EL (cell line): ENCODE measurements at places on chromosomes 3 and 15.

- no peak for DNase-seq
Measured at GRCh38 chr15:93493172-93493571, 404.2 kb upstream of the RGMA start.

DNA sequence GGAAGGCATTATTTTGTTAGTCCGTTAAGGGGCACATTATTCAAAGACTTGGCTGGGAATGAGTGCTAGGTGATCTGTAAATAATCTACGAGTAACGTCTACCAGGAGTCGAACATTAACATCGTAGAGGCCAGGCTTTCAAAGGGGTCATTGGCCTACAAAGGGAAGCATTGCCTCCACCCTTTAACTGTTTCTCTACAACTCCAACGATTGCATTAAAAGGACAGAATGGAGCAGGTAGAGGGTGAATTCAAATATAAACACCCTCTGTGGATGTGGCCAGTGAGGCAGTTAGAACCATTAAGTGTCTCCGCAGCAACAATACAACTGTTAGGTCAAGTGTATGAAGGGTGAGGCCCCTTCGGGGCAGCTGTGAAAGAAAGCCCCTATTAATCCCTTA is 126.0 kb upstream of the LMOD3 start:
- DNase-seq, result no peak

GRCh38 chr3:184145111-184145524 is 10.0 kb downstream of the EIF2B5 start:
- DNase-seq, result peak; percentile 48

- peak; percentile 7 for DNase-seq
Measured at GRCh38 chr15:66006986-66007385, 137.7 kb downstream of the RAB11A start.

GRCh38 chr3:99960941-99961340 is 143.3 kb downstream of the CMSS1 start:
- peak; percentile 67 for DNase-seq

DNA sequence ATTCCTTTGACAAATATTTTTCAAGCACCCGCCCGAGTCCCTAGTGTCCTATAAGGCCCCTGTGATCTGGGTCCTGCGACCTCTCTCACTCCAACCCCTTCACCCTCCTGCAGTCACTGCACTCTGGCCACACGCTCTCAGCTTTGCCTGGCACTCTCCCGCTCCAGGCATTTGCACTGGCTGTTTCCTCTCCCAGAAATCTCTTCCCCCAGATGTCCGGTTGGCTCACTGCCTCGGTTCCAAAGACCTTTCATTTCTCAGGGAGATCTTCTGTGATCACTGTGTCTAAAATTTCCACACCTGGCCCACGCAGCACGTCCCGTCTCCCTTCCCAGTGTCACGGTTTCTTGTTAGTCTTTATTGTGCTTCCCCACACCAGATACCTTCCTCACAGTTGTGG is 97.4 kb downstream of the WNT7A start:
- no peak for DNase-seq

DNA sequence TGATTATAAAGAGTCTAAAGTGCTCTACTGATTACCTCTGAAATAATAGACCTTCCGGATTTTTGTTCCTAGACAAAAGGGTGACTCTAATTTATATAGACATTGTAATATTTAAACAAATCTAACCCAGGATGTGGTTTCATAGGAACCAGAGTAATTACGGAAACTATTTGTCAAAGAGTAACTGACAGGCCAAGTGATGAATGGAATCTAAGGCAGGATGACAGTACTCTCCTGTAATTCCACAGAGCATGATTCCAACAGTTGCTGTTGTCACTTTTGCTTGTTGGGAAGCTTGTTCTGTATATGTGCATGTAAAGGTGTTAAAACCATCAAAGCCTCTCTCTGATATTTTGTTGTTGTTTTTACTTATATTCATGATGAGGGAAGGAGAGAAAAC is 1141.0 kb downstream of the IGSF11 start:
- peak; percentile 27 for DNase-seq

DNA sequence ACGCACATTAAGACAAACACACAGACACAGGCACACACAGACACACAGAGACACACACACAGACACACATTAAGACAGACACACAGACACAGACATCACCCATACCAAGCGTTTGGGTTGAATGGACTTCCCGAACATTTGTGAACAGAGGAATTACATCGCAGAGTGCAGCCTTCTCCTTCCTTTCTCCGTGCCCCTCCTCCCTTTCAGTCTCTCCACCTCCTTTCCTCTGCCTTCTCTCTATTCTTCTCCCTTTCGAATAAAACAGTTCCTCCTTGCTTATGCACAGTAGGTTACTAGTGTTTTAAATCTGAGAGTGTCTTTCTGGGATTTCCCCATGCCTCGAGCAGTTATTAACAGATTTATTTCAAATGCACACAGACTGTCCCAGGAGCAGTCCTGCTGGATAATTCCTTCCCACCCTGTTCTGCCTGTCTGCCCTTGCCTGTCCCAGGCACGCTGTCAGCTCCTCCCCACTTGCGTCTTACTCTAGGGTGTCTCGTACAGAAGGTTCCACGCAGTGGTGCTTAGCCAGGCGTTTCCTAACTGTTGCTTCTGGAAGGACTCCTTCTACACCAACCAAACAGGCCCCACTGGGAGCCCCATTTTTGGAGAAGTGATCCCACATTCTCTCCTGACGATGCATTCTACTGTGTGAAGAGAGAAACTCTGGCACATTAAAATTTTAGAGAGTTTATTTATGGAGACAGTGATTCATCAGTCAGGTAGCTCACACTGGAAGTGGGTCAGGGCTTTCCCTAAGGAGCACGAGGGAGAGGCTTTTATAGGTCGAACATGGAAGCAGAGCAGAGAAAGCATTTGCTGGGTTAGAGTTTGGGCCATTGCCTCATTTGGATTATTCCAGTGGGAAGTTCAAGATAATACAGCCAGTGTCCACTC is 163.8 kb downstream of the SV2B start:
- DNase-seq, result peak; percentile 9

DNA sequence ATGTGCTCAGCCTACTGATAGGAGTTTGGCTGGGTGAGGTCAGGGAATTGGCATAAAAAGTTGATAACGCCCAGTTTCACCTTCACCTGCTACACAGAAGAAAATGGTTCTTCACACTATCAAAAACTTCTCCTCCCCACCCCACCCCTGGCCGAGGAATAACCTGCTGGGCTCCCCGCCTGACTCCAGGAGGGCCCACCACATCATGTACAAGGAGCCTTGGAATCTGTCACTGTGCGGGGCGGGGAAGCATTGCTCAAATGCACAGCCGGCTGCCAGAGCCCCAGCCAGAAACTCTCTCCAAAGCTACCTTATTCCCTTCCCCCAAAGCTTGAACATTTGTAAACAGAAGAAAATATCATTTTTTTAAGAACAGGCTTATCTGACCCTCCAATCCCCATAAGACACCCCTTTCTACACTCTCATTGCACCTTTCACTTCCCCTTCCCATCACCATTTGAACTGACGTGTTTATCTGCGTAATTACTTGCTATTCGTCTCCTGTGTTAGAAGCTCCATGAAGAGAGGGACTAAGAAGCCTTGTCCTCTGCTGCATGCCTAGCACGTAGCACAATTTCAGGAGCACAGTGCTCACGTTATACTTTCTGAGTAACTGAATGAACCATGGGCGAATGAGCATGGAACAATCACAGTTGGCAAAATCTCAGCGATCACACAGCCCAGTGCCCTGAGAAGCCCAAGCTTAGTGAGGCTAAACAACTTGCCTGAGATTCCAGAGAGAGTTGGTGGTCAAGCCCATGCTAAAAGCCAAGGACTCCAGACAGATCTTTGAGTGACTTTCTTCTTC is 82.9 kb downstream of the HES1 start:
- DNase-seq, result no peak

GRCh38 chr15:73305331-73306211 is 63.2 kb downstream of the HCN4 start:
- DNase-seq, result peak; percentile 62
